ENCODE measurements at places on chromosomes 16 and 17. TPM values are rescaled to one million over a fixed set of nuclear protein-coding genes. Genes with fewer than 3 reads are reported as not detected.

The ARL5C gene
- not detected for total RNA-seq

The MAPT gene
- total RNA-seq, result 1.5 TPM

The ITGA2B gene
- total RNA-seq, result 1.6 TPM

The PDE6G gene
- total RNA-seq, result 1.9 TPM

The CA10 gene
- not detected for total RNA-seq

The QRICH2 gene
- 1.5 TPM for total RNA-seq

The KRTAP9-8 gene
- total RNA-seq, result not detected

The IL17C gene
- not detected for total RNA-seq

The JPH3 gene
- 2.4 TPM for total RNA-seq

The OTOP2 gene
- total RNA-seq, result not detected

The CCDC78 gene
- 6.5 TPM for total RNA-seq

The CDT1 gene
- 16.4 TPM for total RNA-seq

The NPIPA7 gene
- total RNA-seq, result 12.3 TPM

The CCL8 gene
- total RNA-seq, result not detected

The CD300LB gene
- total RNA-seq, result not detected

The MLKL gene
- 38.7 TPM for total RNA-seq

The CD300A gene
- not detected for total RNA-seq

The KRTAP4-1 gene
- total RNA-seq, result not detected

The TSPAN10 gene
- total RNA-seq, result 4.3 TPM

The PYDC1 gene
- total RNA-seq, result not detected

The RNF157 gene
- 9.4 TPM for total RNA-seq

The SRCIN1 gene
- 2.4 TPM for total RNA-seq

The TBX21 gene
- total RNA-seq, result not detected

The DHRS7C gene
- total RNA-seq, result not detected

The CCL4 gene
- not detected for total RNA-seq

The RNF222 gene
- total RNA-seq, result not detected

The RNF227 gene
- 1.7 TPM for total RNA-seq

The RAB37 gene
- 1.3 TPM for total RNA-seq

The MYH13 gene
- not detected for total RNA-seq

The ZPBP2 gene
- not detected for total RNA-seq

The GEMIN4 gene
- 62.9 TPM for total RNA-seq

The TP53TG3E gene
- total RNA-seq, result not detected

The GH2 gene
- not detected for total RNA-seq

The GGT6 gene
- total RNA-seq, result not detected

The PRCD gene
- total RNA-seq, result not detected

The SERPINF2 gene
- 2.3 TPM for total RNA-seq

The GOSR1 gene
- 34.1 TPM for total RNA-seq

The CPNE7 gene
- total RNA-seq, result 47.2 TPM

The KRT15 gene
- 5.1 TPM for total RNA-seq

The EPX gene
- not detected for total RNA-seq

The ATP5PD gene
- total RNA-seq, result 615 TPM

The MYLK3 gene
- total RNA-seq, result 0.06 TPM

The TP53TG3F gene
- not detected for total RNA-seq

The GPR139 gene
- total RNA-seq, result not detected

The AATK gene
- total RNA-seq, result 0.17 TPM

The PDPK1 gene
- total RNA-seq, result 25.6 TPM

The ABI3 gene
- total RNA-seq, result not detected

The C17orf78 gene
- total RNA-seq, result not detected

The TEKT1 gene
- not detected for total RNA-seq

The AANAT gene
- 0.34 TPM for total RNA-seq

The SLC16A11 gene
- total RNA-seq, result not detected

The ZP2 gene
- total RNA-seq, result not detected

The CD79B gene
- 0.70 TPM for total RNA-seq

The RPH3AL gene
- total RNA-seq, result 39.4 TPM

The UTS2R gene
- total RNA-seq, result not detected
